ENCODE measurements at places on chromosomes 2 and 18.

DNA sequence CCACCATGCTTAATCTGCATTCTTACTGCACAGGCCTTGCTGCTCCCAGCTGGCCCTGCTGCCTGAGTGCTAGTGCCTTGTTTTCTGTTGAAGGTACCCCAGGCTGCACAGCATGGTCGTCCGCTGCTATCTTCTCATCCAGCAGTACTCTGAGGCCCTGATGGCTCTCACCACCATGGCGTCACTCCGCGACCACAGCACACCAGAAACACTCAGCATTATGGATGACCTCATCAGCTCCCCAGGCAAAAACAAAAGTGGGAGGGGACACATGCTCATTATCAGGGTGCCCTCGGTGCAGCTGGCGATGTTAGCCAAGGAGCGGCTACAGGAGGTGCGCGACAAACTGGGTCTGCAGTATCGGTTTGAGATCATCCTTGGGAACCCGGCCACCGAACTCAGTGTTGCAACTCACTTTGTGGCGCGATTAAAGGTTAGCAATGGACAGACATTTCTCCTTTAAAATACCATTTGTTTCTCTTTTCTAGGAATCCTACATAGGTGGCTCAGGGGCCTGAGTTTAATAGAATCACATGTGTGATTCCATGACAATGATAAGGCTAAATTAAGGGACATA, 110.5 kb downstream of the ESCO1 start:
- no peak for DNase-seq

DNA sequence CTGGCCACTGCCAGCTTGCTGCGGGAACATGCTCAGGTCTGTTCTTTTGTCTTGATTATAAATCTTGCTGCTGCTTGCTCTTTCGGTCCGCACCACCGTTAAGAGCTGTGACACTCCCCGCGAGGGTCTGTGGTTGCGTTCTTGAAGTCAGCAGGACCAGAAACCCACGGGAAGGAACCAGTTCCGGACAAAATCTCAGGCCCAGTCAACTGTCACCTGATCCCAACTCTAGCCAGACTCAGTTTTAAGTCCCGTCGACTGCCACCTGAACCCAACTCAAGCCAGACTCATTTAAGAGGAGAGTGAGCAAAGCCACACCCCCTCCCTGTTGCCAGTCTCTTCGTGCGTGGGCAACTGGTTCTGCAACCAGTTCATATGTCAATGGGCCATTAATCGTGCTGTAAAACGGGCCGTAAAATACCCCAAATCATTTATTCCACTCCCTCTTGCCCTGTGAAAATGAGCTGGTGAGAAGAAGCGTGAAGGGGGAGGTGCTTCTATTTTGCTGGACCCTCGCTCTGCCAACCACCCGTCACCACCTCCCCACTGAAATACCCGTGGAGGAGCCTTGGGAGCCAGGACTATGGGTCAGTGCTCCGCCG, 224.3 kb downstream of the NDUFA10 start:
- DNase-seq = no peak

- DNase-seq = no peak
Observed at GRCh38 chr2:45436456-45436855, 174.6 kb downstream of the SRBD1 start.

DNA sequence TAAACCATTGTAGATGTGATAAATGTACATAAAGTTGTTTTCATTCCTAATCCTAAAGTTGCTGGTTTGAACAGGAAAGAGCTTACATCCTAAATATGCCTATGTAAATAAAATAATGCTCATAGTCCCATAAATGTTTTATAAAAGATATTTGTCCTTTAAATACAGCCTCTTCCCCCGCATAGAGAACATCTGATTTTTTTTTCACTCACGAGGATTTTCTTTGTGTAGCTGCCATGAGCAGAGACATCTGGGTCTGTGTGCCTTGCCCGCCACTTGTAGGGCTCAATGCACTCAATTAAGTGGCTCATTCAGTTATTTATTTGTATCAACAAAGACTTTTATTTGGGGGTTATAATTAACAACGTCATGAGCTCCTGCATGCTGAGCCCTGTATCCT, 72.8 kb downstream of the SOWAHC start:
- no peak for DNase-seq

DNA sequence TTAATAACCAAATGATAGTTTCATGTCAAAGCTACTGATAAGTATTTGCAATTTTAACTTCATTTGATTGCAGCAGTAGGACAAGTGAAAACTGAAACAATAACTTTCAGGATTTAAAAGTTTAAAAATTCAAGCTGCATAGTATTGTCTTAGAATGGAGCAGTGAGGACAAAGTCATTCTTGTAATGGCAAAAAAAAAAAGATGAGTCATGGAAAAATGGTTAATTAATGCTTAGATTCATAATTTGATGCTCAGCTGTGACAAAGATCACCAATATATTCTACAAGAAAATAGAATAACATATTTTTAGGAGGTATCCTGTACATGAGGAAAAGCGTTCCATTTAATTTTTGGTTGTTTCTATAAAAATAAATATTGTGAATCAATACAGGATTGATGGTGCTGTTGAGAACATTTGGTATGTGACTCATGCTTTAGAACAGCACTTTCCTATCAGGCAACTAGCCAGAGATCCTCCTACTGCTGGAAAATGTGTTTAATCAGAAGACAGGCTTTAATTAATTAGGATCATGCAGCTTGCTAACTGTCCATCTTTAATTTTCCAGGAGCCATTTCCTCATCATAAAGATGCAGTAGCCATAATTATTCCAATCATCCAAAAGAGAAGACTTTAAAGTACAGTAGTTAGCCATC, 239.0 kb upstream of the MMADHC start:
- no peak for DNase-seq

GRCh38 chr2:10355471-10356438, 53.1 kb downstream of the HPCAL1 start:
- DNase-seq = no peak

GRCh38 chr2:237411683-237412423, 2.1 kb downstream of the COL6A3 start:
- DNase-seq = no peak

GRCh38 chr2:220476877-220477276, 849.4 kb downstream of the SLC4A3 start:
- no peak for DNase-seq

DNA sequence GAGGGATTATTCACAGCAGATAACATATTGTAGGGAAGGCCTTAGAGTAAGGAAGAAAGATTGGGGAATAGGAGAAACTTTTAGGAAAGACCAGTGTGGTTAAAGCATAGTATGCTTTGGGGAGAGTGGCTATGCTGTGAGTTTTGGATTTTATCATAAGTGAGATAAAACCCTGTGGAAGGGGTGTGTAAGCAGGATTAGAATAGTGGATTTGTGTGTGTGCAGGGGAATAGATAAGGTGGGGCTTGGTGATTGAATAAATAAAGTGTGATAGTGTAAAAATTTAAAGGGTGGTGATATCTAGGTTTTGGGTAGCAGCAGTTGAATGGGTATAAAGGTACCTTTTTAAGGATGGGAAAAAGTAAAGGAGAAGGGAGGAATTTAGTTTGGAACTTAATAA, 137.7 kb downstream of the NCOA1 start:
- DNase-seq = no peak

- no peak for DNase-seq
Observed at GRCh38 chr2:234243871-234244565, 193.5 kb downstream of the SPP2 start.

GRCh38 chr2:107585851-107586250, 240.8 kb upstream of the RGPD4 start:
- DNase-seq = no peak

DNA sequence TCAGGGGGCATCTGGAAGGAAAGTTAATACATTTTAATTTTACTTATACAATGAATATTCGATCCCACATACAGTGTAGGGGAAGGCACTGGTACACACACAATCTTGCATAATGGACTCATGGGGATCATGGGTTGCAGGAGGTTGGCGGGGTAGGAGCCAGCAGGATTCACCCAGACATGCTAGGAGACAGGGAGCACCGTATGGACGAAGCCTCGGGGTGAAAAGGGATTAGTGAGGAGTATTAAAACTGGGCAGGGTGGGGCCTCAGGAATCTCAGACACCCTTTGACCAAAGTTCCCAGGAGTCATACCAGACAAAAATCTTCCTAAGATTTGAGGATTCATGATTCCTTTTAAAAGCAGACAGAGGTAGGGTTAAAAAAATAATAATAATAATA, 140.8 kb downstream of the BCL11A start:
- DNase-seq = no peak

DNA sequence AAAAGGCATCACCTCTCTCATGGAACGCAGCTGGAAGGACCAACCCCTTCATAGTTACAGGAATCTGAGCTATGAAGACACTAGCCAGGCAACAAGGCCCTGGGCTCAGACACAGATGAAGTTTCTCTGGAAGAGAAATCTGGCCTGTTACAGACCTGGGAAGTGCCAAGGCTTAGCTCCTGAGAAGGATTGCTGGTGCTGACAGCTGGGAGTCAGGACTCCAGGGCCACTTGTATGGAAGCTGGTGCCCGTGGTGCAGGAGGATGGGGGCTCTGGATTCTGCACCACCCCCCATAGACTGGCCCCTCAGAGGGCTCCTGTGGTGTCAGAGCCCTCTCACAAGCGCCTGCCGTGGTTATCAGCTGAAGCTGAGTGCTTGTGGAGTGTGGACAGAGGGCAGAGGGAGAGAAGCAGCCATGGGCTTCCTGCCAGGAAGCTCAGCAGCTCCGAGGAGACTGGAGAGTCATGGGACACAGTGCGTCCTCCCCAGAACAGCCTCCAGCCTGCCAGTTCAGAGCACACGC, 87.3 kb upstream of the LCLAT1 start:
- DNase-seq = no peak

DNA sequence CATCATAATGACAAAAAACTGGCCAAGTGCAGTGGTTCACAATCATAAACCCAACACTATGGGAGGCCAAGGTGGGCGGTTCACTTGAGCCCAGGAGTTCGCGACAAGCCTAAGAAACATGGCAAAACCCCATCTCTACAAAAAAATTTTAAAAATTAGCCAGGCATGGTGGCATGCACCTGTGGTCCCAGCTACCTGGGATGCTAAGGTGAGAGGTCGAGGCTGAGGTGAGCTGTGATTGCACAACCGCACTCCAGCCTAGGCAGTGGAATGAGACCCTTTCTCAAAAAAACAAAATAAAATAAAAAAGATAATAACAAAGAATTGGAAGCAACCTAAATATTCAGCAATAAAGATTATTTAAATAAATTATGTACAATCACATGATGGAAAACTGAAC, 21.8 kb downstream of the PSTPIP2 start:
- DNase-seq = no peak

DNA sequence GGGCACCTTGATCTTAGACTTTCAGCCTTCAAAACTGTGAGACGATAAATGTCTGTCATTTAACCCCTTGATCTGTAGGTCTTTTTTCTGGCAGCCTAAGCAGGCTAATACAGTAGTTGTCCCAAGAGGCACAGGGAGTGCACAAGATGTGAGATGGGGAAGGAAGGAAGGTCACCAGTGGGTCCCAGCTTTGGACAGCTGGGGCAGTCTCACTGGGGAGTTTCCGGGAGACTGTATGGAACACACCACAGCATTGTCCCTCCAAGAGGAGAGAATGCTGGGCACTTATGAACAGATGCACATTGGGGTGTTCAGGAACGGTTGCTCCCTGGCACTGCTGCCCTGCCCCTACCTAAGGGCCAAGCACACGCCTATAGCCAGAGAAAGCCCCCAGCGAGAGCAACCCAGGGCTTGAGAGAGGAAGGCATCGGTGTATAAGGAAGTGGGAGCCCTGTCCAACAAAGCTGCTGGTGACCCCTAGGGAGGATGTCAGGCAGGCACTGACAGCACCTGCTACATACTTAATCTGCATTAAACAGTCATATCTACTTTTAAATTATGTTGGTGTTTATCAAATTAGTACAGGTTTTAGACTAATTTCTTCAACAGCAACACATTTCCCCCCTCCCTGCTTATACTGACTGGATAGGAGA, 11.6 kb upstream of the NCK2 start:
- DNase-seq = no peak

DNA sequence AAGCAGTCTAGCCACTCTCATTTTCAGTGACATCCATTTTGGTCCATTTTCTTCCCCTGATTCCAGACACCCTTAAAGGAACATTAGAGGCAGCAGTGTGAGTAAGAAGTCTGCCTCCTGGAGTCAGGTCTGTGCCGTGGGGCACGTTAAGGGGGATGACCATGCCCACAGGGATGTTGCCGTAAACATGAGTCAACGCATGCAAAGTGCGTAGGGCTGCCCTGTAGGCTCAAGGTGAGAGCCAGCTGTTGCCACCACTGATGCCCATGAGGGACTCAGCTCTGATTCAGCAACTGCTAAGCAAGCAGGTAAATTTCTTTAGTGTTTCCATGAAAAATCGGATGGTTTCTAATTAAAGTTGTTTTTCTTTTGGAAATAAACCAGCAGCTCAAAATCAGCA, 61.4 kb upstream of the TFCP2L1 start:
- DNase-seq = no peak

- DNase-seq = no peak
Observed at GRCh38 chr2:205656461-205656860, 25.8 kb upstream of the NRP2 start.

DNA sequence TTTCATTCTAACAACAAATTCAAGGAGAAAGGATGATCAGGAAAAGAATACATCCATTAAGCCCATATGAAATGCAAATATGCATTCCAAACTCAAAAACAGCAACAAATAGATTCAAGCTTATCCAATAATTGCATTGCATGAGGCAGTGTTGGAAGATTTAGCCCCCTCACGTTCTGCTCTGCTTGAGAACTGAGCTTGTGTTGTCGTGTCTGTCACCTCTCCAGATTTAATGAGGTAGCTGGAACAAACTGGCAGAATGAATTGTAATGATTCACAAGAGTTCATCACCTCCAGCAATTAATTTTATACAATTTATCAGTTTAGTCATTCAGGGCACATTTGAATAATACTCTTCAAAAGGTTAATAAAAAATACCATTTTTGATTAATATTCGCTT, 54.8 kb downstream of the AP1S3 start:
- no peak for DNase-seq

GRCh38 chr18:49560624-49561288, 1.1 kb upstream of the LIPG start:
- DNase-seq = no peak

DNA sequence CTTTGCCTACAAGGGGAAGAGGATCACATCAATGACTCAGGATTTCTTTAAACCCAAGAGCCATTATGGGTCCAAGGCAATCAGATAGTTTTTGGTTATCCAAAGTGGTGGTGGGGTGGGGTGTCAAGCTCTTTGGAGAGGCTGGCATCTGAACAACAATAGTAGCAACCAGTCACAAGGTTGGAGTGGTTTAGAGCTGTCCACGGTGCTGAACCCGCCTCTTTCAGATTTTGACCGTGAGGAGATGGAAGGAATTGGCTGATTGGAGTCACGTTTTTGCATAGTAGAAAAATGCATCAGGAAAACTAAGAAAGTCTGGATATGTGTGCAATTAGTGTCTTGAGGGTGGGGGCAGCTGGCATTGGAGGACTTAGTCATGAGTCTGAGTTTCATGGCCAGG, 159.9 kb downstream of the LOXHD1 start:
- no peak for DNase-seq

- no peak for DNase-seq
Observed at GRCh38 chr18:48840491-48840877, 110.3 kb downstream of the SMAD7 start.

GRCh38 chr18:74282755-74283554, 8.8 kb downstream of the CYB5A start:
- DNase-seq = no peak
